ENCODE measurements at places on chromosomes 2 and 18.

DNA sequence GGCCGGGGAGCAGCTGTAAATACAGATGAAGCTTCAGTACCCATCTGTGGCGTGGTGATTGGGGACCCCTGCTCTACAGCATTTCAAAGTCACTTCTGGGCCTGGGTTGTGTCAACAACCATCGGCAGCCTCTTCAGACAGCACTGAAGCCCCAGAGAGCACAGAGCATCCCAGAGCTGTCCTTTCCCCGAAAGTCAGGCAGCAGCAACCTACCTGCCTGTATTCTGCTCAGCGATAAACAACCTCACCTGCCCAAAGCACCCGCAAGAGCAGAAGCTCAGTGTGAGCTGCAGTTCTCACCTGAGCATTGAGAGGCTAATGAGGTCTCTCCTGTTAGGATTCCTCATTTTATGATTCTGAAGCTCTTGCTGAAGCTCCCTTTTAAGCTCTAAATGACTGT lies 19.3 kb downstream of the TRABD2A start:
- no peak for DNase-seq

- DNase-seq, result no peak
These were observed 42.4 kb downstream of the POMC start for GRCh38 chr2:25125976-25126375.

DNA sequence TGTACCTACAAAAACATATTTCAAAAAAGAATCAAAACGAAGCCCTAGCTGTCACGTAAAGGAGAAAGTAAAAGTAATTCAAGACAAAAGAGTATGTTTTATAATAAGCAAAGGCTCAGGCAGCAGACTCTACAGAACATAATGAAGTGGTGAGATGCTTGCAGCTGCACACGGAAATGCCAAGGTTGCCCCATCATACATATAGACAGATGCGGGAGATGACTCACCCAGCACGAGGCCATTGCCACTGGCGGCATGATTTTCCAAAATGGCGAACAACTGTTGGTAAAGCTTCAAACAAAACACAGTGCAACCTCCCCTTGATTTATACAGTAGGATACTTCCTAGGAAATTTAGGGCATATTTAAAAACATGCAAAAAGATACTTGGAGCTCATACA lies 26.0 kb upstream of the C1QL2 start:
- DNase-seq, result no peak

DNA sequence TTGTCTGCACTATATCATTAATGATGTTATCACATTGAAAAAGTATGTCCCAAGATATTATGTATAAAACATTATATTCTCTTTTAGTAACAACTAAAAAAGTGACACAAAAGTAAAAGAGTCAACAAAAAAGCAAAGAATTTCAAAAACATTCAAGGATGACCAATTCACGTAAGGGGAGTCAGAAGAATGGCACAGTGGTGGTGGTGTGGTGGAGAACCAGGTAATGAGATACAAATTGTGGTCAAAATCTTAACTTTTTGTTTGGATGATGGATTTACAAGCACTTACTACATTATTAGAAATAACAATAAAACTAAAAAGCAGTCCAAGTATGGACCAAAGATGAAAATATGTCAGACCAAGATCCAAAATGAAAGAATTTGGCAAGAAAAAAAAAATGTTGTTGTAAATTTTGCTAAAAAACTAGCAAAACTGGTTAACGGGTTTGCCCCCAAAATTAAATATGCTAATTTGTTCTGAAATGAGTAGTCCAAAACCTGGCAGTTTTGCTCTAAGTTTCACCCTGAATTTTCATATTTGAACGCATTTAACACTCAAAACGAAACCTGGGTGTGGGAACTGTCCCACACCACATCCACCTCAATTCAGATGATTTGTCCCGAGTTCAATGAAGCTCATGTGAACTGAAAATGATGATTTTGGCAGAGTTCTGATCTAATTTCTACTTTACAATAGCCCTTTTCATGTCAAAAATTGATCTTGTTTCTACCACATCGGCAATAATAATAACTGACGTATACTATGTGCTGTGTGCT lies 135.8 kb downstream of the IKZF2 start:
- no peak for DNase-seq

DNA sequence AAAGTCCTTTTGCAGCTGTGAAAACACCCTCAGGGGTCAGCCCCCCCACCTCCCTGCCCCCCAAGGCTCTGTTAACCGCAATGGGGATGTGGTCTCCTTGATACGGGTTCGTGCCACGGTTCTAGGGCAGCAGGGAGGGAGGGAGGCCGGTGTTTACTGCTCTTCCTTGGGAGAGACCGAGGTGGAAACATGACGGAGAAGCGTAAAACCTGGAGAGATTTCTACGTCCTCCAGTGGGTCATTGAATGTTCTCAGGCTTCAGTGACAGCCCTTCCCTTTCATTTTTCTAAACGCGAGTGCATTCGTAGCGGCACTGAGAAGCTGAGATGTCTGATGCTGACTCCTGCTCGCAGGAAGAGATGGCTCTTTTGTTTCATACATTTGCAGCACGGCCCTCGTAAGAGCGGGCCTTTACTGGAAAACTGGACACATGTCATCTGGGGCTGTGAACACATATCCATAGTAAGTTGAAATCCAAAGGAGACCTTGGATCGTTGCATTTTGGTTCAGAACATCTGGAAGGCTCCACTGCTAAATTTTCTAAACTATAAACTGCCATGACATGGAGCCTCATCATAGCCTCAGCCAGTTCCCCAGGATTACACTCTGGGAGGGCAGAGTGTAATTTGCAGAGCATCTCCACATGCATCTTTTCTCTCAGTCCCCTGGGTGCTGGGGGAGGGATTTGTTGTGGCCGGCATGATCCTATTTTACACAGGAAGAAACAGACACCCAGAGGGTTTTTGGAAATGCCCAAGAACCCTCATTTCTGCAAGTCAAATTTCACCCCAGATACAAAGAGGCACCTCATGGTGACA lies 40.6 kb upstream of the HDAC4 start:
- DNase-seq, result peak; percentile 4
